ENCODE measurements at places on chromosomes 4 and X. TPM values are rescaled to one million over a fixed set of nuclear protein-coding genes. Genes with fewer than 3 reads are reported as not detected.

RAI2 gene
- 0.99 TPM for polyA plus RNA-seq

GRCh38 chr4:87121341-87122065, 98.9 kb downstream of the KLHL8 start:
- no peak for DNase-seq

UGT2B15 gene
- not detected for polyA plus RNA-seq

TLR6 gene
- polyA plus RNA-seq: not detected

SLITRK4 gene
- polyA plus RNA-seq: 1.5 TPM

TMEM154 gene
- 1.0 TPM for polyA plus RNA-seq

EXOC1L gene
- not detected for polyA plus RNA-seq

DNA sequence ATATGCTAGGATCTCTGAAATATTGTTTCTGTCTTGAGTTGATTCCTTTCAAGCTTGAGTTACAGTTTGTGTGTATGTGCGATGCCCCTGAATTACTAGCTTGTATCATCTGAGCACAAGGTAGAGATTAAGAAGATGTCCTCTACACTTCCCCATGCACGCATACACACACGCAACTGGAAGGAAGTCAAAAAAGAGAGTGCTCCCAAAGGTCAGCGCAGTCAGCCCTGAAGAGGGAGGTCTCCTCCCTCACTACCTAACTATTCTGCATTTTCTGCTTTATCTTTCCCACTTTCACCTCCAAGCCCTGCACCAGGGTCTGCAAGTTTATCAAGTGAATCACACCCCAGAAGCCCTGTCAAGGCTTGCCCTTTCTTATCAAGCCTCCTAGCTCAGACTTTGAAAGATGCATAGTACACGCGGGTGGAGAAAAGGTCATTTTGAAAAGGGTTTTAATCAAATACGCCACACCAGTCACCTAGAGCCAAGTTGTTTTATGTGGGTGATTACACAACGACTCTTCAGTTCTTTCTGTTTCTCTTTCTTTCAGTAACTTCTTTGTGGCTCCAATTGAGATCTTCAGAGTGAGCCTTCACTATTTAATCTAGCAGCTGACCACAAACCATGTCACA, 127.7 kb downstream of the ASB9 start:
- no peak for DNase-seq

- DNase-seq: no peak
Measured at GRCh38 chr4:139768366-139768765, 102.7 kb downstream of the MGST2 start.

TIMM8A gene
- 41.7 TPM for polyA plus RNA-seq

GRCh38 chr4:23232987-23233386, 540.2 kb downstream of the GBA3 start:
- DNase-seq: no peak

DNA sequence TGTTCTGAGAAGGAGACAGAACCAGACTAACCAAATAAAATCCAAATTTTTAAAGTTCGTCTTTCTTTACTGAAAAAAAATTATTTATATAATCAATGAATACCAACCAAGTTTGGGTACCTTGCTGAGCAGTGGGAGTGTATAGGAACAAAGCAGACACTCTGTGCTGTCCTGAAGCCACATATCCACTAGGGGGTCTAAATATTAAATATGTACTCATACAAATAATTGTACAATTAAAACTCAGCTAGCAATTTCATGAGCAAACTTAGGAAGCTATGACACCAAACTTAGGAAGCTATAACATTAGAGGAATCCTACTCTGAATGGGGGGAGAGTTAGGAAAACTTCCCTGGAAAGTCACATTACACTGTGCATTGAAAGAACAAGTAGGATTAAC, 582.0 kb upstream of the EPHA5 start:
- DNase-seq: no peak

DNA sequence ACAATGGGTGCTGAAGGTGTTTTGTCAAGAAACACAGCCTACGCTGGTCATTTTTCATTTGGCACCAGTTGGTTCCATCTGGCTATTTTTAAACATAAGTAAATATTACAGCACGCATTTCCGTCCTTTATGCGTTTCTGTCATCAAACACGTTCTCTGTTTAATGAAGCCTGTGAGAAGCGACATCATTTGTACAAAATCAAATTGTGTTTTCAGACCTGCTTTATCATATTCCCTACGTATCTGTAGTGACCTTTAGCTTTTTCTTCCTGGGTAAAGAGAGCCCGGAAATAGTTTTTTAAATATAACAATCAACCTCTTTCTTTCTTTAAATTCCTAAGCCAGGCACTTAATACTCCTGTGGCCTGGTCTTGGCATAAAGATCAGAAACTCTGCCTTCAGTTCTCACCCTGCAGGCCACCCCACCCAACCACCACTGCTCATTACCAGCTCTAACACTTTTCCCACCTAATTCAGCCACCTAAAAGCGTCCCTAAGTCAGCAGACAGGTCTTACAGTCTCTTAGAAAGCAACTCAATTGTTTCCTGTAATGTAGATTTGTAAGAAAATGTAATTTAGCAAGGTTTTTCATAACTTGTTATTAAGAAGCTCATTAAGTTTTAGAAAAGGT, 30.4 kb downstream of the ACSL1 start:
- no peak for DNase-seq

DNA sequence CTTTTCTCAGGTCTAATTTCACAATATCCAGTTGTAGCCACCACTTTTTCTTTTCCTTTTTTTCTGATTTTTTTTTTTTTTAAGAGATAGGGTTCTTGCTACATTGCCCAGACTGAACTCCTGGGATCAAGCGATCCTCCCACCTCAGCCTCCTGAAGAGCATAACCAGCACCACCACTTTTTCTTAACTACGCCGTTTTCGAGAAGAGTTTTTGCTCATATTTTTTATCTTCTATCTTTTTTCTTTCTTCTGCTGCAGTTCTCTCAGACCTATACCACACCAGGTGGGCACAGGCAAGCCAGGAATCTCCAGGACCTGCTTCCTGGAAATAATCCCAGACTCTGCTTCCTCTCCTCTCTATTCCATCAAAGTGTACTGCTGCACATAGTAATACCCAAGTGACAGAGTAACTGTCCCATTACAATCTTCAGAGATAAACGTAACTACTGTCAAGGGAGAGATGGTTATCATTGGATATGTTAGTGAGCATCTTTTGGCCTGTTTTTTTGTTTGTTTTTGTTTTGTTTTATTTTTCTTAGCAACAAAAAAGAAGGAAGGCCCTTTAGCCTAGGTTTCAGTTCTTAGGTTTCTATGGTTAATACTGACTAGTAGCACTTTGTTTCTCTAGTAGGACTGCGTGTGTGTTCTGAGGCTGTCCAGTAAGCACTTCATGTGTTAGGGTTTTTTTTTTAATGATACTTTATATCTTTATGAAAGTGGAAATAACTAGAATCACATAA, 59.2 kb upstream of the TXK start:
- DNase-seq: no peak

SPIN2A gene
- 3.5 TPM for polyA plus RNA-seq

F8 gene
- 0.70 TPM for polyA plus RNA-seq

GRCh38 chrX:9373789-9374188, 91.1 kb upstream of the TBL1X start:
- DNase-seq: no peak

- no peak for DNase-seq
Measured at GRCh38 chrX:72029483-72030411, 102.0 kb downstream of the RTL5 start.

Data from GM23338 (cell line).